EL (cell line): ENCODE measurements at places on chromosomes 11 and 22.
A peak's percentile ranks its signal among the peaks of the same experiment; 100 is the strongest.

GRCh38 chr11:7204778-7205177, 46.9 kb upstream of the SYT9 start:
- peak; percentile 78 for DNase-seq

- no peak for DNase-seq
Measured at GRCh38 chr11:109745996-109746625, 324.1 kb downstream of the C11orf87 start.

- no peak for DNase-seq
Measured at GRCh38 chr11:35689081-35689996, 26.8 kb downstream of the TRIM44 start.

DNA sequence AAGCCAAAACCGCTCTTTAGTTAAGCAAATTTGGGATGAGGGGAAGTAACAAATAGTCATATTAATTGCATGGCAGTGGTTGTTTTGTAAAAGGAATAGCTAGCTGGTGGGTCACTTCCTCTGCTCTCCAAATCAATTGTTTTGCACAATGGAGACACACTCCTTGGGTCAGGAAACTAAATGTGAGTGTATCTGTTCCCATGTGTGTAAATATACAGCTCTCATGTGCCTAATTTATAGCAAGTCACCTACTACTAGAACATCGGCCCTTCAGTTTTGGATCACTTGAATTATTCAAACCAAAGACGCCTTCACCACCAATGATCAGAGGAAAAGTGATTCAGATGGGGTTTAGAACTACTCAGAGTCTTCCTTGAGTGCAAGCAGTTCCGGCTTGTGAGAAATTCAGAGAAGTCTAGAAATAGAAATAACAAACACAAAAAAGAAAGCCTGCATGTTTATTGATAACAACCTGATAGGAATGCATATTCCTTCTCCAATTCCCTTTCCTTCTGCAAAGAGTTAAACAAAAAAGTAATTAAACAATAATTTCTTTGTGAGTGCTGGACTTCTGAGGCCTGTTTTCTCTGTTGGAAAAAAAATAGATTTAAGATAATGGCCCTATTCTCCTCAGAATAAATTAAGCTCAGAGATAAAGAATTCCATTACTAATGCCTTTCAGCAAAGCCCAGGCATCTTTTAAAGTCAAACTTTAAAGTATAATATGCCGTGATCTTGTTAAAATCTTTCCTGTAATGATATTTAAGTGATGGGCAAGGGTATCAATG, 100.4 kb downstream of the KIRREL3 start:
- no peak for DNase-seq

- DNase-seq = no peak
Measured at GRCh38 chr11:26229981-26230380, 101.9 kb upstream of the ANO3 start.

DNA sequence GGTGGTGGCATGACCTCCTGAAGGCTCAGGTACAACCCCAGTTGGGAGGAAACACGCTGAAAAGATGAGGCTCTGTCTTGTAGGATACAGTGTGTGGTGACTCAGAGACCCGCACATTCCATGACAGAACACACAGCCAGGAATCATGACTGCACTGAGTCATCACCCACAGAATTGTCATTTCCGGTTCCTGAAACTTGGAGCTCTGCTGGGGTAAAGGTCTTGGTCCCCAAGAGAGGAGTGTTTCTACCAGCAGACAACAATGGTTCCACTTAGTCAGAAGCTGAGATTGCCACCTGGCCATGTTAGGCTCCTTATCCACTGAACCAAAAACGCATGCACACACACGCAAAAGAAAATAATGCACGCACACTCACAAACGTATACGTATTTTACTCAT, 31.5 kb upstream of the CYB5R3 start:
- peak; percentile 98 for DNase-seq

DNA sequence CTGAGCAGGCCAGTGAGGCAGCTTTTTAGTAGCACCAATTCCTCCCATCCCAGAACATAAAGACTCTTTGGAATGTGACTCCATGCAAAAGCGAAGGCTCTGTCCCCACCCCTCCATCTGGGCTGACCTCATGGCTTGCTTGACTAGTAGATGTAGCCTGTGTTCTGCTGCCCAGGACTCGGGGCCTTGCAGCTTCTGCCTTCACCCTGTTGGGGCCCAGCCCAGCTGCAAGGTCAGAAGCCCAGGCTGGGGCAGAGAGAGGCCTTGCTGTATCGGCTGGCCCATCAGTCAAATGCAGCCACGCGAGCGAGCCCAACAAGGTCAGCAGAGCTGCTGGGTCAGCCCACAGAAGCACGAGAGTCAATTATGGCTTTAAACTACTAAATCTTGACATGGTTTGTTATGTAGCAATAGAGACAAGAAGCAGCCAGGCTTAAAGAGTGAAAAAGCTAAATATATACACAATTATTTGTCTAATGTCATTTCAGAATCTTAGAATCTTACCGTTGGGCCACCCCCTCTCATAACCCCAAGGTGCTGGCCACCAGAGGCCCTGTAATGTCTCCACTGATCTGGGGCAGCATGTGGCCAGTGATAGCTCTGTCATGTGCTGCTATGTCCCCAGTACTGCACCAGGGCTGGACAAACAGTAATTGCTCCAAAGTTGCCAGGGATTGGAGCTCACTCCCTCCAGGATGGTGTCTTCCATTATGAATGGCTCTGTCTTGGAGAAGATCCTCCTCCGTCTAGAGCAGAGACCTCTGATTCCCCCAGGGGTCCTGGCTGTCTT, 10.4 kb upstream of the WNT11 start:
- DNase-seq = no peak

DNA sequence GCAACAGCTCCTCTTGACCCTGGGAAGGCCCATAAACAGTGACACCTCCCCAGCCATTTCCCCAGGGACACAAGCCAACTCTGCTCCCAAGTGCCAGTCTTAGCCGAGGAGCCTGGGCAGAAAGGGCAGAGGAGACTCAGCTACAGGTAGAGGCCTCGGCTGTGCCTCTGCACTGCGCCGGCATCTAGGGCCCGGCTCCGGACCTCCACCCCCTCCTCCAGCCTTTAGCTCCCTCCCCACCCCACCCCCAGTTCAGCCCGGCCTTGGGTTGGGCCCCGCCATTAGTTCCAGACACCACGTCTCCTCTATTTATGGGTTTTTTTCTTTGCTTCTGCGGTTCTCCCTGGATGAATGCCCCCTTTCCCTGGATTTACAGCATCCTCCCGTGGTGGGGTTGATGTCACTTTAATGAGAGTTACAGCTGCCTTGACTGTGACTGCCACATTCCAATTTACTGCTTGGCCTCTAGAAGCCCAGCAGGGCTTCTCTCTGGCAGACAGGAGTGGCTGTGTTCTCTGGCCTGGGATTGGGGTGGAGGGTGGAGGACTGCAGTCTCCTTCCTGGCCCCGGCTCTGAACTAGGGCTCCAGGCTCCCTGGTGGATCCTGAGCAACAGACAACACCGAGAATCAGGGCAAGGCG, 13.5 kb upstream of the OAF start:
- no peak for DNase-seq

- DNase-seq = no peak
Measured at GRCh38 chr11:114302663-114303062, 6.5 kb downstream of the NNMT start.

DNA sequence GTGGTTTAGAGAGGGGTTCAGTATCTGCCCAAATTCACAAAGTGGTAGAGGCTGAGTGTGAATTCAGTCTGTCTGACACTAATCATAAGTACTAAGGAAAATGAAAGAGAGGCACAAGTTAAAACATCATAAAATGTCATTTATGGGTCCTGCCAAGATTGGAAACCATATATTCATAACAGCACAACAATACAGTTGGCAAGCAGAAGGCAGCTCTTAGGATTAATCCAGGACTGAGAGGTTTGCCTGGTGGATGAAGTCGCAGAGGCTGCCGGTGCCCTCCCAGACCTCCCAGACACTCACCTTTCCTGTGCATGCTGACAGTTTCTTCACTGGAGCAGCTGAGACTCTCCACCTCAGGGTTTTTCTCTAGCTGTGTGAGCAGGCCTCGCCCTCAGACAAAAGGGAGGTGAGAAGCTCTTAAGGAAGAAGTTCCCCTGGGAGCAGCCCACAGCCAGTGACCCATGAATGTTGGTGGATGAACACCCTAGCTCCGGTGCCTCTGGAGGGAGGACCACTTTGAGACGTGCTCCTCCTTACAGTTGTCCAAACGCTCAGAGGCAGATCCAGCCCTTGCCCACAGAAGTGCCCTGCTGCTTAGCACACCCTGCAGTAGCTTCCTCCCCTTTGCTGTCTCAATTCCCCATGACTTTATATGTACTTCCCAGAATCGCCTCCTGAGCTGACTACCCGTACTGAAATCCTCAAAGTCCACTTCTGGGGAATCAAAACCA, 43.7 kb downstream of the MAML2 start:
- no peak for DNase-seq

DNA sequence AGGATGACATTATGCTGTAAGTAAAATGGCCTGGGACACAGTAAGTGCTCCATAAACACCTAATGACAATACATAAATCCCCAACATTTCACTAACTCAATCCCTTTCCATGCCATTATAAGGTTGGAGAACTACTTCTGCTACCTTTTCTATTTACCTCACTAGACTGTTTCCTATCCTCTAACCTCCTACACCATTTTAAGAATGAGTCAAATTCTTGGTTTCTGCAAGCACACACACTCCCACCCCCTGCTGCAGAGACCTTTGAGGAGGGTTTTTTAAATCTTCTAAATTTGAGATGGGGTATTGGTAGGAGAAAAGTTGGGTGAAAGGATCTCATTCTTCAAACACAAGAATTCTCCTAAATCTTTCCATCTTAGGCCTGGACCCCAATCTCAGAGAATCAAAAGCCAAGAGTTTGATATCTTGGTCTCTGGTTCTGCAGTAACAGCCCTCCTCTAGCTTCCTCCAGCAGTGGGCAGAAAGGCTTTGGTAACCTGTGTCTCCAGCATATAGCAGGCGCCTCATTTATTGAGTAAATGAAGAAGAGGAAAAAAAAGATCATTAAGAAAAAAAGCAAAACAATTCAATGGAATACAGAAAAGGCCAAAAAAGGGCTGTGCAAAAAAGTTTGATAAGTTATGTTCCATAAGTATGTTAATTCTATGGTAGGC, 42.3 kb downstream of the SYTL2 start:
- DNase-seq = no peak

- no peak for DNase-seq
Measured at GRCh38 chr22:40198733-40199132, 21.0 kb downstream of the TNRC6B start.

DNA sequence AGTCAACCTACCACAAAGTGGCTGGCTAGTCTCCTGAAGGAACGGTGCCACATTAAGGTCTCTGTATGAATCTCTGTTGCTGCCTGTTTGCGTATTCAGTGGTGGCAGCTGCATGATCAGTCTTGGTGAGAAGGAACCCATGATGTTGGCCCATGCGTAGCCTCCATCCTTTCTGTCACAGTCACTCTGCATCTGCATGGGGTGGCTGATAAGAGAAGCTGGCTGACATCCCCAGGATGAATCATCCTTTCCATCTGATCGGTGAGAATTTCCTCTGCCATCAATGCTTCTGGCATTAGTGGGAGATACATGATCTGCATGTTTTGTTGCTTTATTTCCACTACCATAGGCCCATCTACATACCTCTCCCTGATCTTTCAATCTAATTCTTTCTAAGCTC, 199.0 kb upstream of the NECTIN1 start:
- DNase-seq = no peak

DNA sequence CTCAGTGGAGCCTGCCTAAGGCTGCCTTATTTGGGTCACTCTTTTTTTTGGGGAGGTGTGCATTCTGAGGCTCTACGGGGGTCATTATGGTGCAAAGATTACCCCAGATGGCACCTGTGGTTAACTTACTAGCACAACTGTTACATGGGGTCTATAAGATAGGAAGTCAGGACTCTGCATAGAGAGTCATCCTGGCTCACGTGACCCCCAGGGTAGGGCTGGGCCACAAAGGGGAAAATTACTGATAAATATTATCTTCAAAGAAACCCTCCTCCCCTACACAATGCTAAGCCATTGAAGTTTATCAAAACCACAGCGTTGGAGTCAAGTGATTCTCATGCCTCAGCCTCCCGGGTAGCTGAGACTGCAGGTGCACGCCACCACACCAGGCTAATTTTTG, 397.1 kb downstream of the MN1 start:
- DNase-seq = no peak

GRCh38 chr11:30605036-30605605, 19.0 kb upstream of the MPPED2 start:
- no peak for DNase-seq

DNA sequence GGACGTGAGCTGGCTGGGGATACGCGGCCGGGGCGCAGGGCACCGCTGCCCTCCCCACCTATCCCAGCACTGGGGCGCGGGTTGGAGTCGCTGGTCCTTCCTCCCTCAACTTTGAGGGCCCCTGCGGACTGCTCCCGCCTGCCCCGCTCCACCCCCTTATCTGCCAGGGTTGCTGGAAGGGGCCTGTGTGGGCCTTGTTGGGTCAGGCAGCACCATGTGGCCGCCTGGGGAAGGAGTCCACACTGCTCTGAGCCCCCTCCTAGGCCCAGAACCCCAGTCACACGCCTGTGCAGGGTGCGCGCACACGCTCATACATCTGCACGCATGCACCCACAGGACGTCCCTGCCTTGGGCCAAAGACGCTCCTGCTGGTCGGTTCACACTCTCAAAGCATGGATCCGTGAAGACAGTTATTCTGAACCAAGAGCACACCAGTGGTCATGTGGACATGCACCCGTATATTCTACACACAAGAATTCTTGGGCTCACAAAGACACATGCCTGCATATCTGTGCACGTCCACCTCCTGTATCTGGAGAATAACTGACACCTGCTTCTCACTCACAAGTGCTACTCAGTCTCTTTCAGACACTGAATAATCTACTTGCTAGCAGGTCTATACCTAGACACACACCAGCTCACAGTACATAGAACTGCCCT, 710 bp downstream of the TUB start:
- DNase-seq = peak; percentile 27

DNA sequence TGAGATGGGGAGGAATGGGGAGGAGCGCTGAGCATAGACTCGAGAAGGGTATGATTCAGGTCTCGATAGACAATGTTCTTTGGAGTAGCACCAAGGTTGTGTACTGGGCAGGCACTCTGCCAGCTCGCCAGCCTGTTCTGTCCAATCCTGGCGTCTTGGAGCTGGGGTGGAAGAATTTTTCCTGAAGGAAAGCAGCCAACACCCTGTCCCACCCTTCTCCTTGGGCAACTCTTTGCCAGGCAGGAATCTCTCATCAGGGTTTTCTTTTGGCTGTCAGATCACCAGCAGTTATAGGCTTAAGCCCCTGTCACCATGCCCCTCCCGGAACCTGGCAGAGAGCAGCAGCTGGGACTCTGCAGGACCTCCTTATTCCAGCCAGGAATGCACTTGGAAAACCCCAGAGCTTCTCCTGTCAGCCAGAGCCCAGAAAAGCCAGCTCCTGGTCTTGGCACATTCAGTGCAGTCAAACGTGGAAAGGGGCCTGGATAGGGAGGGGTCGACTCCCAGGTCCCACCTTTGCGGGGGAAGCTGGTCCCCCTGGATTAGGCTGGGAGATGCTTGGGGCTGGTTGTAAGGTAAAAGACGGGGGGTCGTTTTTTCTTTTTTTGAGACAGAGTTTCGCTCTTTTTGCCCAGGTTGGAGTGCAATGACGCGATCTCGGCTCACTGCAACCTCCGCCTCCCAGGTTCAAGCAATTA, 14.4 kb upstream of the SPTBN2 start:
- DNase-seq = no peak
